Ecto neural progenitor cell (in vitro differentiated cells): ENCODE measurements at places on chromosomes 1 and 21.
A peak's percentile ranks its signal among the peaks of the same experiment; 100 is the strongest.

DNA sequence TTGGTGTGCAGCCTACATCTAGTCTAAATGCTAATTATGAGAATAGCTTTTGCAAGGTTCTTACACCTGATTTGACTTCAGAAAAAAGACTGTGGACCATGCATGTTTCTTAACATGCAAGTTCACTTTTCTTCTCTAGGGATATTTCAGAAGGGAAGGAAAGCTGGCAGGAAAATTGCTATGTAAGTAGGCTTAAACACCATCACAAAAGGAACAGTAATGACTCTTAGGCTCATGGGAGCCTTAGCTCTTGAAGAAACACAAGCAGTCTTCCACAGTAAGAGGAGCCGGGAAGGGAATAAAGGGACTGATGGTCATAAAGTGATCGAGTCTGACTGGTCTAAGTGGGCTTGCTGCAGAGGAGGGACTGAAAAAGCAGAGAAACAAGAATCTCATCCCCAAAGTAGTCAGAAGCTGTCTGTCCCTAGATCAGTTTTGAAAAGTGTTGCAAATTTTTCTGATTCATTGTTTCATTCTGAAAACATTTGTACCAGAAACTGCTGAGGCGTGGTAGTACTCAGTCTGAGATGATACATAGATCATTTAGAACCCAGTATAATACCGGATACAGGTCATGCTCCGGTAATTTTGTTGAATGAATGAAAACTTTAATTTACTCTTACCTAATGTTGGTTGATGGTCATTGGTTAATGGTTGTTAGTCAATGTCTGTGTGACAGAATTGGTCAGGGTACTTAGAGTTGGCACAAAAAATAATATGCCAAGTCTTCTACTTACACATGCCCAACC is 40.9 kb downstream of the SMYD2 start:
- no peak for DNase-seq

- DNase-seq, result no peak
Observed at GRCh38 chr1:220579317-220579716, 51.4 kb downstream of the MARK1 start.

DNA sequence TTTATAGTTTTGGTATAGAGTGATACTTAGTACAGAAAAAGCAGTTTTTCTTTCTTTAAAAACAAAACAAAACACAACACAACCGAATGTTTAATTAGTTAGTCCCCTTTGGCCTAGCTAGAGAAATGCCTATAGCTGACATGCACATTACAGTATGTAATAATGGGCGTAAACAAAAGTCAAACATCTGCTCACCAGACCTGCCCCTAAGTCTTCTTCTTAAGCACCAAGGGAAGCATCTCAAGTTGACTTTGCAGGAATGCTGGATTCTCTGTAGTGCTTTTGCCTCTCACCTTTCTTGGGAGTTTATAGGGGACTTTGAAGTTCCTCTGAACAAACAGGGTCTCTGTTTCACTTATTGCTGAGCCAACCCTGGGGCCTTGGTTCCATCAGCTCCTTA is 143.7 kb downstream of the TM2D1 start:
- no peak for DNase-seq

GRCh38 chr1:205533748-205534443 is 29.4 kb downstream of the CDK18 start:
- DNase-seq, result no peak

DNA sequence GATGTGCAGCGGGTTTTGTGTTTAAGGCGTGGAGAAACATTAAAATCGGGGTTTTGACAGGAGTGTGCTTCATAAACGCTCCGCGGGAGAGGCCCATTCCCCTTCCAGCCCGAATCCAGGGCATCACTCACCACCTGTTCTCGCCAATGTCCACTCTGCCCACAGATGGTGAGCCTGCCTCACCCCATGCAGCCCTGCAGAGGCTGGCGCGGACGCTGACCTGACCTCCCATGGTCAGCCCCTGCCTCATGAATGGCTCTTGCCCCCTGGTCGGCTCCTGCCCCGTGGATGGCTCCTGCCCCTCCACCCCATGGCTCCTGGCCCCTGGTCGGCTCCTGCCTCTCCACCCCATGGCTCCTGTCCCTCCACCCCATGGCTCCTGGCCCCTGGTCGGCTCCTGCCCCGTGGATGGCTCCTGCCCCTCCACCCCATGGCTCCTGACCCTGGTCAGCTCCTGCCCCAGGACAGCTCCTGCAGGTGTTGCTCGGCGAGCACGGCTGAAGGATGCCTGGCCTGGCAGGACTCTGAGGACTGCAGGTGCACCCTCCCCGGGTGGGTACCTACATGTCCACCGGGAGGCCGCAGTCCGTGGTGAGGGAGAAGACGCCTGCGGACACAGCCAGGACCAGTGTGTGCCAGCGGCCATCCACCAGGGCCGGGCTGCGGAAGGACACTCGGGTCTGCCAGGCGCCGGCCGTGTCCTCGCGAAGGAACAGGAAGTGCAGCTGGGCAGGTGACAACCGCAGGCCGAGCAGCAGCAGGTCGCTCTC is 6.7 kb downstream of the KRTAP10-1 start:
- DNase-seq, result no peak

GRCh38 chr1:206579747-206580437 is 32.4 kb downstream of the EIF2D start:
- DNase-seq, result no peak

- DNase-seq, result no peak
Observed at GRCh38 chr21:31282095-31282709, 61.9 kb downstream of the TIAM1 start.

DNA sequence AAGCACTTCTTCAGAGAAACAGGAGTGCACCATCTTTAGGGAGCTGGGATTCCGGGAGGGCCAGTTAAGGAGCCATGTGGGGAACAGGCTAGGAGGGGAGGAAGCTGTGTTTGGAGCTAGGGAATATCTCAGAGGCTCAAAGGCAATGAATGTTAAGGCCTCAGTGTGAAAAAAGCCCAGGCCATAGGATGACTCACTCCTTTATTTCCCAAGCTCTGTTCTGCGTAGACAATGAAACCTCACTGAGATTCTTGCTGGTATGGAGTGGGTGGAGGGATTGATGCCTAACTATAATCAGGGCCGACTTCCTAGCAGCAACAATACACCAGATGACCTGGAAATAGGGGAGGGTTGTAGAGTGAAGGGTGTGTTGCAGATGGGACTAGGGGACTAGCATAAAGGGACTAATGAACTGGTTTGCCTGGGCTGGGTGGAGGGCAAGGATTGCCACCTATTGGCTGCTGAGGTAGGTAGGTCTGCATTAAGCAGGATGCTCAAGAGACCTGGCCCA is 2.1 kb downstream of the GNAT2 start:
- DNase-seq, result peak; percentile 35

DNA sequence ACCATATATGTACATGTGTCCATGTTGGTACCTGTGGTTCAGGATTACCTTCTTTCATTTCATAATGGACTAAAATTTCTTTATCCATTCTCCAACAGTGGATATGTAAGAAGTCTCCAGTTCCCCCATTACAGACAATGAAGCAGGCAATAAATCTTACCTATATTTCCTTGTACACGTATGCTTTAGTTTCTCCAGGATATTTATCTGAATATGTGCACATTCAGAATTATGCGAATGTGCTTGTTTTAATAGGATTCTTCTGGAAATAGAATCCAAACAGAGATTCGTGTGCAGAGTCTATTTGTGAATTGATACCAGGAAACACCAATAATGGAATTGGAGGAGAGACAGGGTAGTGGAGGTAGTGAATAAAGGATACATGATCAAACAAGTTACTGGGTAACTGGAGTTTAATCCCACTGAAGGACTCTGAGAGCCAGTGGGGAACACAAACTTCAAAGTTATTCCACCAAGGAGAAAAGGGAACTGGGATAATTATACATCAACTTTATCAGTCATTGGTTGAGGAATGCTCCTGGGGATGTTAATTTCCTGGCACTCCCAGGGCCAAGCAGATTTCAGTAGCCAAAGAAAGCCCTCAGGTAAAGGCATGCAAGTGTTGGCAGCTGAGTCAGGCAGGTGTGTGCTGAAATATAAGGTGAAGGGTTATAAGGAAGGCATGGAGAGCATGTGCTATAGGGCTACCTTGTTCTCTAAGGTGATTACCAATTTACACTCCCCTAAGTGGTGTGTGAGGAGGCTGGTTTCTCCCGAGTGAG is 374.9 kb upstream of the PBX1 start:
- DNase-seq, result no peak

- no peak for DNase-seq
Observed at GRCh38 chr1:182015360-182015759, 46.2 kb downstream of the ZNF648 start.
